Mesothelial cell of epicardium (in vitro differentiated cells): ENCODE measurements at places on chromosomes 1 and 21.

DNA sequence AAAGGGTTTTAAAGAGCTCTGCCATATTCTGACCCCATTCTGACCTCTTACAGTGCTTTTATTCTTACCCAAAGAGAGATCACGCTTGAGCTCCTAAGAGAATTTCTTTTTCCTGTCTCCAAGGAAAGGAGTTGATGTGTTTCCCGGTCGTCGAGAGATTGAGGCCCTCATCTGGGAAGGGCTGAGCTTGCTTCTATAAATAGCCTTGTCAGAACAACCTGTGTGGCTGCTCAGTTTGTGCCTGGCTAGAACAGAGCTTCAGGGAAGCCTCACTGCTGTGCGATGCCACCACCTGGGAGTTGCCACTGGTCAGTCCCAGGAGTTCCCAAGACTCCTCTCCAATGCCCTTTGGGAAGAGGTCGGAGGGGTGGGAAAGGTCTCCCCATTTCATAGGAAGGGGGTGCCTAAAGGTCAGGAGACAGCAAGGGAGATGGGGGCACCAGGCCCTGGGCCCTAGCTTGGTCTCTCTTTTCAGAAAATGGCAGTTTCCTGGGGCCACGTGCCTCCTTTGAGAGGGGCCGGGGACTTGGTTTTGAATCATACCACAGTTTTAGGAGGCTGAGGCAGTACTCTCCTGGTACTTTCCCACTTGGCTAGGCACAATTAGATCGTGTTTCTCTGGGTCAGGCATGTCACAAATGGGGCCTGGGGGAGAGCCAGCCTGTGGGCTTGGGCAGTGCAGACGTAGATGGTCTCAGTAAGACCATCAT, 52.1 kb downstream of the EIF2D start:
- no peak for DNase-seq

- DNase-seq, result no peak
Observed at GRCh38 chr1:52567943-52568342, 15.1 kb upstream of the TUT4 start.

DNA sequence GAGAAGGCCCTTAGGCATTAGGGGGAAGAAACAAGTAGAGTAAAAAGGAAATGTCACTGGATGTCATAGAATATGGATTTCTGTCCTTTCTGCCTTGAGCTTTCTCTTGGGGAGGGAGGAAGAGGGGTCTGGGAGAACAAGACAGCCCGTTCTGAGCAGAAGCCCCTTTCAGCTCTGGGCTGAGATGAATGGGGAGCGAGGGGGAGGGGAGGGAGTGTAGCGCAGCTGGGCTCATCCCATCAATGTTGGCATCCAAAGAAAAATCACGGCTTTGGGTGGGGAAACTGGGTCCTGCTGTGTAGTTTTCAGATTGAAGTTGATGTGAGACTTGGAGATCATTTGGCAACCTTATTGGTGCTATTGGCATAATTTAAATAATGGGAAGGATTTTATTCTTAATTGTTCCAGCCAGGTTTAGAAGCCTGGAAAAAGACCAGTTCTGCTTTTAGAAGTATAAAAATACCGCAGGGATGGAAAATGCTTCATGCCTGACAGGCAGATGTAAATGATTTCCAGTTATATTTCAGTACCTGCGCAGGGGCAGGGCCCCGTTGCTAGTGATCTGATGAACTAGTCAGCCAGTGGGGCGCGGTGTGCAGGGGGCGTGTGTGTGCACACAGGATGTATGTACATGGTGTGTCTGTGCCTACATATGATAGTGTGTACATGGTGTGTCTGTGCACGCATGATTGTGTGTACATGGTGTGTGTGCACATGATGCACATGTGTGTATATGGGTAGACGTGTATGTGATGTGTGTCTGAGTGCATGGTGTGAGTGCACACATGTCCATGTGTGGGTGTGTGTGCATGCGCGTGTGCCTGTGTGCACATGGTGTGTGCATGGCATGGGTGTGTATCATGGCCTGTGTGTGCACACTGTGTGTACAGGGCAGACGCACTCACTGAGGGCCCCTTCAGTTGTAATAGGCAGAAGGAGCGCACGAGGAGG, 36.0 kb downstream of the ABCG1 start:
- no peak for DNase-seq

DNA sequence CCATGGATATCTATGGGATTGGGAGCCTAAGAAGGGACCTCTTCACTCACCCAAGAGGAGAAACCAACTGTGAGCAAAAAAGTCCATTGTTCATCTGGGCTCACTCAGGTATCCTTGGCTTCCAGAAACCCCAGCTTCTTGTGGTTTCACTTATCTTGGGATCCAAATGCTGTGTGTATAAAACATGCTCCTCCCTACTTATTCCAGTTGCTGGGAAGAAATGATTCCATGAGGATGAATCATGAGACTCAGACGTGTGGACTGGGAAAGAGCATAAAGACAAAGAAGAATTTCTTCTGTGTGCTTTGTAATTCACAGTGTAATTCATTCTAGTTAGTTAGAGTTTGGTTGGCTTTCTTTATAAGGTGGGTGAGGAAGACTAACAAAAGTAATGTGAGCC, 283.7 kb downstream of the ZNF648 start:
- no peak for DNase-seq

DNA sequence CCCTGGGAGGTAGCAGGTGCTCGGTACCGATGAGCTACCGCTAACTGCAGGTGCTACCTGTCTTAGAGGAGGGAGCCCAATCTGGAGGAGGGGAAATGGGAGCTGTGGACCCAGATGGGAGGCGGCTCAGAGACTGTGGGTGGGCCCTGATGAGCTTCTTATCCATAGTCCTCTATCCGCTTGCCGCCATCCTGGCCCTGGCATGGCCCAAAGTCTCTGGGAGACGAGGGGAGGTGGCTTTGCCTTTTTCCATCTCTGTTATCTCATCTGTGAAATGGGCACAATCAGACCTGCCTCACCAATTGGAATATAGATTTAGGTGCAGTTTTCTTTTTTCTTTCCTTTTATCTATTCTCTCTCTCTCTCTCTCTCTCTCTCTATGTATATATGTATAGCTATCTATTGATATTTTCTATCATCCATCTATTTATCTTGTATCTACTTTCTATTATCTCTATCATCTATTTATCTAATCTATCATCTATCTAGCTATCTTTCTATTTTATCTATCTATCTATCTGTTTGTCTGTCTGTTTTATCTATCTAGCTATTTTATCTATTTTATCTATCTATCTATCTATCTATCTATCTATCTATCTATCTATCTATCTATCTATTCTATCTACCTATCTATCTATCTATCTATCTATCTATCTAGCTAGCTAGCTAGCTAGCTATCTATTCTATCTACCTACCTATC, 16.5 kb downstream of the TNFRSF1B start:
- DNase-seq, result no peak

GRCh38 chr1:172206256-172206655, 214.2 kb upstream of the C1orf105 start:
- no peak for DNase-seq

DNA sequence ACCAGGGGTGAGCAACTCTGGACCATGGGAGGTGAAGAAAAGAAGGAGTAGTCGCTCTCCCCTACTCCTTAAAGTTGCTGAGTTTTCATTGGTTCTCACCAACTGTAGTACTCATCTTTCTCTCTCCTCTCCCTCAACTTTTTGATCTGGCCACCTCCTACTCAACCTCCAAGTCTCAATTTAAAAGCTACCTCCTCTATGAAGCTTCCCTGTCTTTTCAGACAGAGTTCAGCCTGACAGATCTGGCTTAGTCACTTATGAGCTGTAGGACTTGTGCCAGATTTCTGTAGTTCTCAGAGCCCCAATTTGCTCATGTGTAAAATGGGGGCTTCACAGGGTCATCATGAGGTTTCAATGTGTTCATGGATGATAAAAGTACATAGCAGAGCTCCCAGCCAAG, 34.5 kb upstream of the HTR1D start:
- no peak for DNase-seq

DNA sequence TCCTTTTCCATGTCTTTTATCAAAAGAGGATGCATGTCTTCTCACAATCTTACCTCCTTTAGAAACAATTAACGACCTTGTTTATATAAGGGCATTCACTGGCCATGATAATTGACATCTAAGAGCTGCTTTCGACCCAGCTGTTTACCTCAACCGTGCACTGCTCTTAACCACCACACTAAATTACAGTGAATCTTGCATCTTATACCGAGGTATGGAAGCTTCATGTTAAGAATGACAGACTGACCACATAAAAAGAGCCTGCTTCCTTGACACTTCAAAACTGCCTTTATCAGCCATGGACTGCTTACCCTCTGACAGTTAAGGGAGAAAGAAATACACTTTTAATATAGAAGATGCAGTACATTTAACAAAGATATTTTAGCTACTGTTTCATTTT, 301.7 kb upstream of the LYPLAL1 start:
- DNase-seq, result no peak

DNA sequence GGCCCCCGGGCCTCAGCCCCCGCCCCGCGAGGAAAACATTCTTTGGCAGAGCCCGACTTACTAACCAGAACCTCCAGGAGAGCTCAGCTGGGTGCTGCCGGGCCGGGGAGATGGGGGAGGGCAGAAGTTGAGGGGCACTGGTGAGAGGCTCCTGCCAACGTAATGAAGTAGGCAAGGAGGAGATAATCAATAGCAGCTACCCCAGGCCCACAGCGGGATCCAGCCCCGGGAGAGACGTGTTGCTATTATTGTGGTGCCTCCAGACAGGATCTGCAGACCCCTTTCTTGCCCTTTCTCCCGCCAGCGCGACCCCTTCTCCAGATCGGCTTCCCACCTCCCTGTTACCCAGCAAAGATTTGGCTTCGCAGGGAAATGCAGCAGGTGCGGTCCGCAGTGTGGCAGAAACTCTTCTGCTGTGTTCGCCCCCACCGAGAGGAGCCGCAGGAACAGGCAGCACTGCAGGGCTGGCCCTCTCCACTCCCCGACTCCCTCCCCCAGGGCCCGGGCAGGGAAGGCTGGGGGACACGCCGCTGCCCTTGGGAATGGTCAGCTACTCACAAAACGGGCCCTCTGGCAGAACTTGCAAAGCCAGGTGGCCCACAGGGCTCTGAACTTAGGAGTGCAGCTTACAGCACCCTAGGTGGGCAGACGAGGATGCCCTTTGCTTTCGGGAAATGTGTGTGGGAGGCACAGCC, 1.5 kb upstream of the KCNA2 start:
- no peak for DNase-seq

- no peak for DNase-seq
Observed at GRCh38 chr1:48555271-48555670, 83.3 kb upstream of the SPATA6 start.
